ENCODE measurements at places on chromosomes 11 and 22.

DNA sequence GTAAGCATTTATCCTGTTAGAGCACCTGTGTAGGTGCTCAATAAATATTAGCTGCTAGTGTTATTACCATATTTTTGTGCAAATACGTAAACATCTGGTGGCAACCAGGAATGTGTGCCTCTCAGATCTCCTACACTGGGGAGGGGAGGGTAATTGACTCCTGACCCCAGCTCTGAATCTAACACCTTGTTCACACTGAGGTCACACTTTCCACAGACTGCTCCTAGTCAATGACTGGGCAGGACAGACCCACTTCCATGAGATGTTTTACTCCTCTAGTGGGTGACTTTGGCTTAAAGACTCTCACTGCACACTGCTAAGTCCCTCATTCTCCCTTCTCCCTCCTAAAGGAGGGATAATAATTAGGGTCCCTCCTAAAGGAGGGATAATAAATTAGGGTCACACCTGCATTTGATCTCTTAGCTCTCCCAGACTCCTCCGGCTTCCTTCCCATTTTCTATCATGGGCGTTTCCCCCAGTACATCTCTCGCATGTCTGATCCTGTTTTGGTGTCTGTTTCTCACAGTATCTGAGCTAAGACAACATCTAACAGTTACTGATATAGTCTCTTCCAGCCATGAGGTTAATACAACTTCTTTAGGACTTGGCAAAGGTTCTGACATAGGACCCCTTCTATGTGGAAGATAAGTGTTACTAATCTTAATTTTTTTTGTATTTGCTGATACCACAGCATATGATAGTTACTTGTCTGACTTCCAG lies 8.0 kb downstream of the CSTPP1 start:
- no peaks in the 10 kb centered on the region for H3K27me3 ChIP-seq
- no peaks in the 10 kb centered on the region for H3K36me3 ChIP-seq
- no peak overlapping the region for H3K4me3 ChIP-seq
- no peak for DNase-seq

DNA sequence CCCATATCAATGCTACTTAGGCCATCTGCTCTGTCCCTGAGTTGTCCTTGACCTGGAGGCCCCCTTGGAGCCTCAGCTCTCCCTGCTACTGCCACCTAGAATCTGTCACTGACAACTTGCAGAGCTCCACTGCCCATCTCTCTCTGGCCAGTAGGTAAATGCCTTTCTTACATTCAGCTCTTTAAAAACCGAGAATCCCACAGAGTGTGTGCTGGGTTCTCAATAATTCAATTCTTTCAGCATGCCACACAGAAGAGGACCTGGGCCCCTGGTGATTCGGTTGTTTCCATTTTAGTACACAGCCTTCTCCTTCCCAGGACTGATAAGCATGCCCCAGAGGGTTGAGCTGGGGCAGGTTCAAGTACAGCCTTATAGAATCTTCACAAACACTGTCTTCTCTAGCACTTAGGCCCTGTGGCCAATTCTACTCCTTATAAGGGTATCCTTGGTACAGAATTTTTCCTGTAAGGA lies 22.0 kb upstream of the IPO7 start:
- H3K36me3 ChIP-seq, result no peaks in the 10 kb centered on the region
- H3K27me3 ChIP-seq, result peaks cover 6% of the 10 kb centered on the region
- no peak for DNase-seq
- peaks cover 14% of the 10 kb centered on the region for H3K4me1 ChIP-seq
- no peak overlapping the region for H3K4me3 ChIP-seq

- peaks cover 55% of the 10 kb centered on the region for H3K36me3 ChIP-seq
- no peak for DNase-seq
- peaks cover 34% of the 10 kb centered on the region for H3K4me1 ChIP-seq
- H3K27ac ChIP-seq, result peak overlapping the region; percentile 18
- H3K27me3 ChIP-seq, result no peaks in the 10 kb centered on the region
Measured at GRCh38 chr11:36425561-36426081, 84.5 kb downstream of the TRAF6 start.

- H3K4me1 ChIP-seq, result peaks cover 16% of the 10 kb centered on the region
- DNase-seq, result peak; percentile 84
- H3K36me3 ChIP-seq, result peaks cover 7% of the 10 kb centered on the region
- H3K27me3 ChIP-seq, result no peaks in the 10 kb centered on the region
Measured at GRCh38 chr11:134139873-134140331, 71.0 kb downstream of the JAM3 start.

DNA sequence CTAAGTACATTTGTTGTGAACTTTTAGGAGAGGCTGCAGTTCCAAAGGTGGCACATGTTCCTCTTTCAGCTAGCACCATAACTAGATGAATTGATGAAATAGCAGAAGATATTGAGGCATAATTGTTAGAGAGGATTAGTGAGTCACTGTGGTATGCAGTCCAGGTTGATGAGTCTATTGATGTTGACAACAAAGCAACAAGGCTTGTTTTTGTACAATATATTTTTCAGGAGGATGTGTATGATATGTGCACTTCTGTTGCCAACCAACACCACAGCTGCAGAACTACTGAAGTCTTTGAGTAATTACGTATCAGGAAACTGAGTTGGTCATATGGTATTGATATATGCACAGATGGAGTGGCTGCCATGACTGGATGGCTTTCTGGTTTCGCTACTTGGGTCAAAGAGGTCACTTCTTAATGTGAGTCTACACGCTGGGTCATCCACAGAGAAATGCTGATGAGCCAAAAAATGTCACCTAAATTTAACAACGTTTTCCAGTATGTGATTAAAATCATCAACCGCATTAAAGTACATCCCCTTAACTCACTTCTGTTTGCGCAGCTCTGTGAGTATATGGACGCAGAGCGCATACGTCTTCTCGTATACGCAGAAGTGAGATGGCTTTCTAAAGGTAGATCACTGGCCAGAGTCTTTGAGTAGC lies 261.3 kb upstream of the ANO5 start:
- H3K4me3 ChIP-seq, result no peak overlapping the region
- DNase-seq, result no peak
- H3K27ac ChIP-seq, result no peak overlapping the region
- no peaks in the 10 kb centered on the region for H3K27me3 ChIP-seq

DNA sequence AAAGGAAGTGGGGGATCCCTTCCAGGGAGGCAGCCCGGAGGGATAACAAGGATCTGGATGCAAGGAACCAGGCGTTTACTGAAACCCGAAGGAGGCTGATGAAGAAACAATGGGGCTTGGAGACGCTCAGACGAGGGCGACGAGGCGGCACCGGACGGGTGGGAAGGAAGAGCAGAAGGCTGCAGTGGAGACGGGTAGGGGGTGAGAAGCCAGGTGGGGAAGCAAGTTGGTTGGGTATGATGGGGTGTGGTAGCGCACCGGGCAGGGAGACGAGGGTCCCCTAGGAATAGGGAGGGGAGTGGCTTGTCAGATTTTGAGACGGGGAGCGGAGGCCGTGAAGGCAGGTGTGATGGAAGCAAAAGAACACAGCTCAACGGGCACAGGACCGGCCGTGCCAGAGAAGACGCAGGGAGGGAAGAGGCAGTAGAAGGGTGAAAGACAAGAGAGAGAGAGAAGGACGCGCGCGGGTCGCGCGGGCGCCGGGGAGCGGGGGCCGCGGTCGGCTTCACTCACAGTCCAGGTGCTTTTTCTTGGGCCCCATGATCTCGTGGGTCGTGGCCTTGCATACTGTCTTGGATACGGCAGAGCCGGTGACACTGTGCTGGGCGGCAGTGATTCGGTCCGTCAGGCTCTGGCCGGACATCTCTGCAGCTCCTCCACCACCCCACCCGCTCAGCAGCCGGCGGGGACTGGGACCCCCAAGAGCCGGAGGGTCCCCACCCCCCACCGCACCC lies 579 bp downstream of the PICALM start:
- peak overlapping the region; percentile 100 for H3K4me3 ChIP-seq
- peaks cover 28% of the 10 kb centered on the region for H3K36me3 ChIP-seq
- H3K27me3 ChIP-seq, result no peaks in the 10 kb centered on the region
- H3K27ac ChIP-seq, result peak overlapping the region; percentile 97
- DNase-seq, result peak; percentile 83

DNA sequence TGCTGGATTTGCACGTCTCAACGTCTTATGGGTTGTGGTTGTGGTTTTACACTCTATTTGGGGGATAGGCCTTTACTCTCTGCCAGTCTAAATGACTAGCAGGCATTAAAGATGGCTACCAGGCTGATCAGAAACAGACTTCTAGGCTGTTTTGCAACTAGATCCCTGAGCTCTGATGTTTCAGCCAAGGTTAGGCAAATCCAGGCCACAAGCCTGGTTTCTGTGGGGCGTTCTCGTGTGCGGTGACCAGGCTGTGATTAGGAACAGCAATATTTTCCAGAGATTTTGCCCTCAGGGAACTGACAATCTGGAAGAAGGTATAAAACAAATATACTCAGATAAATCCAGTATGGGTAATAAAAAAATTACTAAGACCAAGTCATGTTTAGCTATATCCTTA lies 502.4 kb downstream of the INSC start:
- no peaks in the 10 kb centered on the region for H3K4me1 ChIP-seq
- no peaks in the 10 kb centered on the region for H3K36me3 ChIP-seq
- no peaks in the 10 kb centered on the region for H3K27me3 ChIP-seq

- H3K27ac ChIP-seq, result peak within 1 kb of the TSS; percentile 79
- peaks cover 57% of the 10 kb centered on the region for H3K4me1 ChIP-seq
Measured at GRCh38 chr22:17774206-17774925, at the start of gene BID. TSS of gene BID (minus strand) at chr22:17774469. CDS start at chr22:17750116, 24,353 bp downstream.

DNA sequence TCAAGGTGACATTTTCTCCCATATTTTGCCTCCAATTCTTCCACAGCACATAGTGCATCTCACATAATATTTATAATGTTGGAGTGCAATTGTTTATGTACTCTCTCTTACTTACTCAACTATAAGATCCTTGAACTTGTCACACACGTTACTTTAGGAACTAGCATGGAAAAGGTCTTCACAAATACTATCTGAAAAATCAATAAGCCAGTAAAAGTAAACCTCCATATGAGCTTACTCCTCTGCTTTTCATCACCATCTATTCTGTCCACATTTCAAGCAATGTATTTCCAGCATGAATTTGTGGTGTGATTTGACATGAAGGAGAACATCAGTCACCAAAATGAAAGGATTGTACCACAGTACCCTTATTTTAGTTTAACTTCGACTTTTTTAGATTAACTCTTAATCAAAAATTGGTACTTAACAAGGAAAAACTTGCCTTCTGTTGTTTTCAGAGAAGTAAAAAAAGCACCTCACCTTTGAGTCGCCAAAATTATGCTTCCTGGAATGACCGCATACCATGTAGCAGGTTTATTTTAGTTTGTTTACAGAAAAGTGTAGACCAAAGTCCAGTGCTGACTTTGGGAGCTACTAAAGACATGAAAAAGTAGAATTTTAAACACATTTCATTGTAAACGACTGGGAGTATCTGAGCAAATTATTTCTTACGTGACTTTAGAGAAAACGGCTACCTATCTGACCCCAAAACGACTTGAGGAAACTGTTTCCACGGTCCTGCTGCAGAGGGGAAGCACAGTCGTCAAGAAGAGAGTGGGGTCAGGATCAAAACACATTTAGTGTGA lies at the start of gene SLC22A9:
Gene SLC22A9 (plus strand): TSS at position 621 of the 806 bp plus-strand sequence. CDS start 272 bp downstream, outside the sequence.
- H3K4me3 ChIP-seq, result no peak within 1 kb of the TSS
- DNase-seq, result no peak
- peaks cover 7% of the 10 kb centered on the region for H3K27me3 ChIP-seq
- H3K27ac ChIP-seq, result no peak within 1 kb of the TSS

- peaks cover 8% of the 10 kb centered on the region for H3K4me1 ChIP-seq
- H3K27me3 ChIP-seq, result peaks cover 17% of the 10 kb centered on the region
- peak; percentile 73 for DNase-seq
- no peak overlapping the region for H3K27ac ChIP-seq
Measured at GRCh38 chr22:41565403-41566054, 4.7 kb downstream of the CSDC2 start.

DNA sequence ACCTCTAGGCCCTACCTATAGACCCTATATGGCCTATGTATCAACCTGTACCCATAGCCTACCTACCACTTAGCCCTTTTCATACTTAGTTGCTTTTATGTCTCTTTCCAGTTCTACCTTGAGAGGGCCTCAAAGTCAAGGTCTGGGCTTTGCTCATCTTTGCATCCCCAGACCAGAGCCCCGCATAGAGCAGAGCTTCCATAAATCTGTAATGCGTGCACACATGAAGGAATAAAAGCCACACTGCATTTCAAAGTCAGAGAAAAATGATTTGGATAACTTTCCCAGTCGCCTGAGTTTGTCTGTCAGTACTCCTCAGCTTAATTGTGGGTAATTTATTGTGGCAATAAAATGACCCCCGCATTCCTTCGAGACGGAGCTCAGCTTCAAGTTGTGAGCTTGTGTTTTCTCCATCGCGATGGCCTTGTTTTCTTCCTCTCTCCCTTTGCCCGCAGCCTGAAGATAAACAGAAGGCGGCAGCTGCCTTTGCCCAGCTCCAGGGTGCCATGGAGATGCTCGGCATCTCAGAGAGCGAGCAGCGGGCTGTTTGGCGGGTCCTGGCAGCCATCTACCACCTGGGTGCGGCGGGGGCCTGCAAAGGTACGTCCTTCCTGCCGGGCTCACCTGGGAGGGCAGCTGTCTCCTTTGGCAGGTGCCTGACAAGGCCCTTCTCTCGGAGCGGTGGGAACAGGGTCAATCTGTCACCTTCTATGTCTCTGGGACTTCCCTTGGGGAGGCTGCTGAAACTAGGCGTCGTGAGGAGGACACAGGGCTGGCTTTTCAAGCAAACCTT lies 55.7 kb downstream of the MYO18B start:
- H3K36me3 ChIP-seq, result no peaks in the 10 kb centered on the region

- H3K4me1 ChIP-seq, result peaks cover 35% of the 10 kb centered on the region
- peak within 1 kb of the TSS; percentile 100 for H3K4me3 ChIP-seq
- no peaks in the 10 kb centered on the region for H3K27me3 ChIP-seq
- peak within 1 kb of the TSS; percentile 100 for H3K27ac ChIP-seq
- peaks cover 46% of the 10 kb centered on the region for H3K36me3 ChIP-seq
- DNase-seq, result peak; percentile 98
Measured at GRCh38 chr11:83156996-83157593, at the start of gene PCF11. TSS of gene PCF11 (plus strand) at chr11:83157131. CDS start at chr11:83157440, 309 bp downstream.

DNA sequence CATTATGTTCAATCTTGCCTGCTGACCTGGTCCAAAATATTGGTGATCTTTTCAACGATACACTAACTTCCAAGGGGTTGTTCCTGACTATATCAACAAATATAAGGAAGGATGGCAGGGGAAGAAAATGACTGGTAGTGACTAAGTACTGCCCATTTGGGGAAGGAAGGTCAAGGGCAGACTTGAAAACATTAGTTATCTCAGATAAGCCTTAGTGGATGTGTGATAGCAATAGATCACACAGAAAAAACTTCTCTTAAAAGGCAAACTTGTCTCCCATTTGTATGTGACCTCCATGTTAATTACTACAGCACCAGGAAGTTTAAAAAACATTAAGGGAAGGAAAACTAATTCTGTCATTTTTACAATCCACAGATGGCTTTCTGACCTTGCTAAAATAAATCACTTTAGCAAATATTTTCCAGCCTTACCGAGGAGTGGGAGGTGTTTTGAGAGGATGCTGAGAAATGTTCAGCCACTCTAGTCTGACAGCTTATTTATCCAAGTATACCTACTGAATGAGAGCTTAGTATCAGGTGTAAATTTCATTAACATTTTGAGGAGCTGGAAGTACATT lies 88.2 kb upstream of the DDI1 start:
- H3K4me3 ChIP-seq, result no peak overlapping the region
- no peak for DNase-seq
- H3K27me3 ChIP-seq, result no peaks in the 10 kb centered on the region
- H3K27ac ChIP-seq, result no peak overlapping the region

All from activated CD4-positive, alpha-beta T cell treated with anti-CD3 and anti-CD28 coated beads, Interleukin-2, amount 10 ng/mL, durations not matched to agents 24 days and 14 days (primary cell).